Caki2 (cell line): ENCODE measurements at places on chromosomes 11 and 22. TPM values are rescaled to one million over a fixed set of nuclear protein-coding genes. Genes with fewer than 3 reads are reported as not detected.

LUZP2 gene
- not detected in 2 replicates for total RNA-seq

DNHD1 gene
- total RNA-seq, result 3.1 and 6.7 TPM in 2 replicates

HSPB2 gene
- total RNA-seq, result 2.9 TPM in 1 of 2 replicates, not detected in the other

RIMBP3C gene
- total RNA-seq, result 0.20 and 3.6 TPM in 2 replicates

MAPK8IP2 gene
- 3.0 and 5.5 TPM in 2 replicates for total RNA-seq

GRCh38 chr11:11039208-11039965, 181.5 kb upstream of the ZBED5 start:
- DNase-seq, result no peak

DNA sequence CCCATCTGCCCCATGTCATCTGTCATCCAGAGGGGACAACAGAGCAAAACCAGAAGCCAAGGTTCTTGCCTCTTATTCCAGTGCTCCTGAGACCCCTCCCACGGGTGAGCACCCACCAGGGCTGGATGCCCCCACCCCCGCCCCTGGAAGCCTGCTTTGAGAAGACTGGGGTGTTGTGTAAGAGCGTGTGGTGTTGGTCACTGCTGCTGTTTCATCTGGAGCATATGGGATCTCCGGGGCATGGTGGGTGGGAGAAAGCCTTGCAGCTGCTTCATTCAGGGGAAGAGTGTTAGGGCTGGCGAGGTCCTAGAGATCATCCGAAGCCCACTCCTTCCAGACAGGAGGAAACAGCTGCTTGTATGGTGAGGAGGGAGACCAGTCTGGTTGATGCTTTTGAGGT, 54.1 kb downstream of the CHRDL2 start:
- DNase-seq, result no peak

DNA sequence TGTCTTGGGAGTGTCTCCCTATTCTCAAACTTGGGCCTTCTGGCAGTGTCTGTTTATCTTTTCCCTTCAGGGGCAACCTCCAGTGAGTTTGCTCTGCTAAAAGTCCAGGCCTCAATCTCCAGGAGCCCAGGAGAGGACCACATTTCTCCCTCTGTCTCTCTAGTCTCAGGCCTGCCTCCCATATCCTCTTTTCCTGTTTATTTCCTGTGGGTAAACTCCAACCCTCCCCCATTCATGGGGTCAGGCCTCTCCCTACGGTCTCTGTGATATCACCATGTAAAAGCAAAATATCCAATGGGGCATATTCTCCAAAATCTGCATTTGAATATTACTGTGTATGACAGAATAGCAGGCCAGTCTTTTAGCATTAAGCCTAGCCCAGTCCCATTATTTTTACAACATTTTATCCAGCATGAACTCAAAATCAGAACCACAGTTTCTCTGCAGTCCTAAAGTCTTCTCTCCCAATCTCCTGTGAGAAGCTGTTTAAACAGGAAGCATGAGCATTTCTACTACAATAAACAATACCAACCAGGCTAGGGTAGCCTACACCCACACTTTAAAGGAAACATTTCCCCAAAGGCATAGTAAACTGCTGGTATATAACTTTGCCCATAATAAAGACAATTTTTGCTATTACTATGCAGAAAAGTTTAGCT, 18.0 kb upstream of the TMEM135 start:
- DNase-seq, result no peak

DNA sequence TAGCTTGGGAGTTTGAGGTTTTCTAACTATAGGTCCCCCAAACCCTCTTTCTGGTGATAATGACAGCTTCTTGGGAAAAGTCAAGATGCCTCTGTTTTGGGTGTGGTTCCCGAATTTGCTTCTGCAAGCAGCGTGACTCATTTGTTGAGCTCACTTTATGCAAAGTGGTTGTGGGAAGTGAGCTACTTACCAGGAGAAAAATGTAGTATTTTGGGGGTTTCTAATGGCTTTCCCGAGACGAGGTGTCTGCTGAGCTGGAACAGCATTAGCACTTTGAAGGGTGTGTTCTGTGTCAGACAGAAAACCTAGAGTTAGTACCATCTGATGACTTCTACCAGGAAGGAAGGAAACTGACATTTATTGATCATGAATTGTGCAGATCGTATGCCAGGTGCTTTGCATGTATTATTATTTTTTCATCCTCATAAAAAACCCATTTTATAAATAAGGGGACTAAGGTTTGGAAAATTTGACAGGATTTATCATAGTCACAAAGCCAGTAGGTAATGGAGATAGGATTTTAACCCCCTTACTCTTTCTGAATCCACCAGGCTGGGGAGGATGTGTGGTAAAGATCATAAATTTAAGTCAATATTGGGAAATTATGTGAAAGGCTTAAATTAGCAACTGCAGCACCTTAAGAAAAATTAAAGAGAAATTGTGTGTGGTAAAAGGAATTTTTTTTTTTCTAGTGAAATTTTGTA, 108.8 kb upstream of the CD44 start:
- peak; percentile 27 for DNase-seq

GRCh38 chr22:17158176-17158567, 905 bp downstream of the HDHD5 start:
- DNase-seq, result no peak

DNA sequence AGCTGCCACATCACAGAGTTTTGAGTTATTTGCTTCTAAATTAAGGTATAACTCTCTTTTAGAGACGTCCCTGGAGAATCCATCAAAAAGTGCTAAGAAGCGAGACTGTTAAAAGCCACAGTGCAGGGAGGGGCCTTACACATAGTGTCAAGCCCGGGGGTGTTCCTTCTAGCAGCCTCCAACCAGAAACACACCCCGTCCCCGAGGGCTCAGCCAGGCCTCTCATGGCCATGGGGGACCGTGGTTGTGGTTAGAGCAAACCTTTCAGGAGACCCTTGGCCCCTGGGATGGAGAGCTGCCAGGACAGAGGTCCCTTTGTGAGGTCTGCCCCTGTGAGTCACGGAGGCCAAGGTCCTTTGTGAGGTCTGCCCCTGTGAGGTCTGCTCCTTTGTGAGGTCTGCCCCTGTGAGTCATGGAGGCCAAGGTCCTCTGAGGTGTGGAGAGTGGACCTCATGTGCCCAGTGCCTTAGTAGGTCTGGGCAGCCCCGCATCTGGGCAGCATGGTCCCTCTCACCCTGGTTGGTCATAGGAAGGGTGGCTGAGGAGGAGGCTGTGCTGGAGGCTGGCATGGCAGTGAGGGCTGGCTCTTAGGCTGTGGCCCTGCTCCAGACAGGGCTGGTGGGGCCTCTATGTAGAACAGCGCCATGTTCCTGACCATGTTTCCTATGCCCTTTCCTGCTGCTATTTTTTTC, 5.4 kb downstream of the GNAZ start:
- no peak for DNase-seq

DNA sequence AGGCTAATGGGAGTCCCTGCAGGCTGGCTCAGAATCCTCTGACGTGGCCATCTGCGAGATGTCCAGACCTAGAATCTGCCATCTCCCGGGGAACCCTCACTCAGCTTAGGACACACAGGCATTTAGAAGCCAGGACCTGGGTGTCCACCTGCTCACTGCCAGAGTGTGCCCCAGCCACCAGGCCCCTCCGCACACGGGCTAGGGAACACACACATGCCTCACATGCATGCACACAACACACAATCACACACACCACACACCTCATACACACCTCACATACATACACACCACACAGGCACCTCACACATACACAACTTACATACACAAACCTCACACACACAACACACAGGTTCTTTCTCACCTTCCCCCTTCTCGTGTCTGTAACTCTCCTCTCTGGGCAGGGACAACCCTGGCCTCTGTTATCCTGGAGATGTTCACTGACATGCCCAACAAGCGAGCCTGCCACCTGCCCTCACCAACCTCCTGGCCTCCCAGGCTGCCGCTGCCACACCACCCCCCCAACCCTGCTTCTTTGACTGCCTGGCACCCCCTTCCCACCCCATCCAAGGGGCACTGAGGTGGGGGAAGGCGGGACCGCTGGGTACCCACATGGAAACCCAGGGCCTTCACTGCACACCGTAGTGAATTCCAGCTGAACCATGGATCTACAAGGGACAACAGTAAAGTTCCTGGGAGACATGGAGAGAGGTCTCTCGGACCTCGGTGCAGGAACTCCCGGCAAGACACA, 38.1 kb downstream of the GNB1L start:
- no peak for DNase-seq

DNA sequence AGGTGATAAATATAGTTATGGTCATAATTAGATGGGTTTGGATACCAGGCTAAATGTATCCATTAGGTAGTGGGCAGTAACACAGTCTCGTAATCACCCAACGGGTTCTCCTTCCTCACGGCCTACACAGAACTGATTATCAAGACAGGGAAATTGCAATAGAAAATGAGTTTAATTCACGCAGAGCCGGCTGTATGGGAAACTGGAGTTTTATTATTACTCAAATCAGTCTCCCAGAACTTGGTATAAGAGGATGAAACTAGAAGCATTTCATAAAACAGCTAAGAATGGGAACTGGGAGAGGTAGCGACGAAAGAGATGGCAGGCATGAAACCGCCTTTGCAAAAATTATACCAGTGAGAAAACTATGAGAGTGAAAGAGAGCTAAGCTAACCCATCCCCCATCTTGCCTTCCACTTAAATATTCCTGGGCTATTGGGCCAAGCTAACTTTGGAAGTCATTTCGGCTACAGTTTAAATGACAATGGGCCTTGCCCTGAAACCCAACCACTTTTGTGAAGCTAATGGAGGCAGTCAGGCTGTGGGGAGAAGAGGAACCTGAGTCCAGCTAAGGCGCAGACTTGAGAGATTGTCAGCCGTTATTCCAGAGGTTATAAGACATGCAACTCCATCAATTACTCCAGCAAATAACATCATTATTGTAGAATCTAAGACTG, 29.6 kb downstream of the CTSC start:
- DNase-seq, result no peak
